A673 (cell line): ENCODE measurements at places on chromosomes 3 and 15. TPM values are rescaled to one million over a fixed set of nuclear protein-coding genes. Genes with fewer than 3 reads are reported as not detected.

DNA sequence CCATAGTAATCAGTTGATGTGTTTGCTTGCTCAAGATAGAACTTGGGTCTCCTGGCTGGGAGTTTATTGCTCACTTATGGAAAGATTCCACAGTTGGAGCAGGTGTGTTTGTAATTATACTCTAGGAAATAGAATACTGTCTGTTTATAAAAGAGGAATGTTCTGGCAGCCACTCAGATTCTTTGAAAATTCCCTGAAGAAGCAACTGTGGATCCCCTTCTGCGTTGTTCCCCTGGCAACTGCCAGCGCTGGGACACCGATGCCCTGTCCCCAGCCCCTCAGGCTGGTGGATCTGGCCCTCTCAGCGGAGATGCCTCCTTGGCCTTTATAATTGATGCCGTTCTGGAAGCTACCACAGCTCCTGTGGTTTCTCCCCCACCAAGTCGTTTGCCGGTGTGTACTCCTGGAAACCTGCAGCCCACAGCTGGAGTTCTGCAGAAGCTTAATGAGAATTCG is 225.9 kb downstream of the ITPR1 start:
- no peak overlapping the region for H3K4me3 ChIP-seq
- H3K27me3 ChIP-seq: no peaks in the 10 kb centered on the region
- H3K27ac ChIP-seq: no peak overlapping the region
- DNase-seq: no peak
- peaks cover 13% of the 10 kb centered on the region for H3K4me1 ChIP-seq
- H3K36me3 ChIP-seq: no peaks in the 10 kb centered on the region

- DNase-seq: no peak
- H3K4me3 ChIP-seq: no peak overlapping the region
- H3K36me3 ChIP-seq: no peaks in the 10 kb centered on the region
- no peaks in the 10 kb centered on the region for H3K27me3 ChIP-seq
- H3K4me1 ChIP-seq: no peaks in the 10 kb centered on the region
Measured at GRCh38 chr3:135731546-135731945, 234.0 kb upstream of the PPP2R3A start.

- H3K27ac ChIP-seq: no peak overlapping the region
- no peak overlapping the region for H3K4me3 ChIP-seq
- no peak for DNase-seq
- H3K36me3 ChIP-seq: no peaks in the 10 kb centered on the region
- H3K27me3 ChIP-seq: no peaks in the 10 kb centered on the region
Measured at GRCh38 chr3:195587824-195588223, 4.1 kb upstream of the APOD start.

TRANK1 gene
- total RNA-seq: 6.3 and 7.3 TPM in 2 replicates

CCDC33 gene
- total RNA-seq: not detected in 2 replicates

- H3K36me3 ChIP-seq: no peaks in the 10 kb centered on the region
- no peak overlapping the region for H3K27ac ChIP-seq
- H3K27me3 ChIP-seq: no peaks in the 10 kb centered on the region
- H3K4me3 ChIP-seq: no peak overlapping the region
- H3K4me1 ChIP-seq: no peaks in the 10 kb centered on the region
- DNase-seq: no peak
Measured at GRCh38 chr15:76368122-76368621, 31.6 kb downstream of the ISL2 start.

GRCh38 chr3:115792206-115792955 is 169.1 kb downstream of the GAP43 start:
- no peak overlapping the region for H3K27ac ChIP-seq
- no peaks in the 10 kb centered on the region for H3K36me3 ChIP-seq
- H3K27me3 ChIP-seq: no peaks in the 10 kb centered on the region

DNA sequence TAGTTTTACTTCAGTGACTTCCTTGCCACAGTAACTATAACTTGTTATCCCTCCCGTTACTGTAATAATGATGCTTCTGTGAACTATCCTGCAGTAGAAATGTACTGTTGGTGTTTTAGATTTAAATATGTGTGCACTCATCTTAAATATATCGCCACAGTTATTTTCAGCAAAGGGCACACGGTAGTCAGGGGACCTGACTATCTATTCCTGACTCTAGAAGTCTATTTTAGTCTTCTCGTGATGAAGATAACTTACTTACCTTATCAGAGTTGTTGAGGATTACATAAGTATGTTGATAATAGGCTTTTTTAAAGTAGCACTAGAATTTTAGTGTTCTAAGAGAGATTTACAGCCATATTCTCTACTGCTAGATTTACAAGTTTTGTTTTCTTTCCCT is 65.3 kb downstream of the ECT2 start:
- H3K36me3 ChIP-seq: peaks cover 47% of the 10 kb centered on the region
- H3K4me1 ChIP-seq: peaks cover 3% of the 10 kb centered on the region
- H3K4me3 ChIP-seq: no peak overlapping the region
- DNase-seq: no peak
- no peaks in the 10 kb centered on the region for H3K27me3 ChIP-seq

GRCh38 chr3:43923104-43923882 is 232.6 kb downstream of the ABHD5 start:
- no peak overlapping the region for H3K4me3 ChIP-seq
- no peak overlapping the region for H3K27ac ChIP-seq
- no peaks in the 10 kb centered on the region for H3K36me3 ChIP-seq
